A549 (cell line): ENCODE measurements at places on chromosomes 2 and 18. TPM values are rescaled to one million over a fixed set of nuclear protein-coding genes. Genes with fewer than 3 reads are reported as not detected.
A peak's percentile ranks its signal among the peaks of the same experiment; 100 is the strongest.

GRCh38 chr2:227822416-227823003 is 8.9 kb downstream of the CCL20 start:
- DNase-seq, result no peak

The IL36RN gene
- polyA plus RNA-seq, result not detected in 3 replicates

The BIRC6 gene
- polyA plus RNA-seq, result 20.3 to 21.9 TPM (median 21.0 TPM) in 3 replicates

DNA sequence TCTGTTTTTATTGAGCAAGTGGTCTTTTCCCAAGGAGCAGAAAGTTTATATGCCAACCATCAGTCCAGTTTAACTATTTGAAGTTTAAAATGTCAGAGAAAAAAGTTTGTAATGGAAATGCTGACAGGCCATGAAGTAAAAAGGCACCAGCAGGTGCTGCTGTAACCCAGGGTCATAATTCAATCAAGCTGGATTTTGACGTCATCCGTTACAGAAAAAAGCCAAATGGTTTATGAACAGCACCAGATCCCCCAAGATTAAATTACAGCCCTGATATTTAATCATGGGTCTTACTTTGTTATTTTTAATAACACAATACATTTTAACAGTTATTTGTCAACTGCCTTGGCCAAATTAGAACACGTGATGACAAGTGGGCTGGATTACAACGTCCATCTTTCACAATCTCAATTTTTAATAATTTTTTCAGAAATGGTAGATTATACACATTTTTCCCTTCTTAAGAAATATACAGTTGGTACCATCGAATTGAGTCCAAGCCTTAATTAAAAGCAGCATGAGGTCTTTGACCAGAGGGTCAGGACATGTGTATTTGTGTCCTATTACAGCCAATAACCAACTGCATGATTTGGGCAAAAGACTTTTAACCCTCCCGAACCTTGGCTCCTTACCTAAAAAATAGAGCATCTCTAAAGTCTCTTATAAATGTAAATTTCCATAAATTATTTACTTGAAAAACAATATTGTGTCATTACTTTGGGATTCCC is 10.0 kb downstream of the TCF4 start:
- peak; percentile 2 for DNase-seq

GRCh38 chr2:188997263-188997662 is 23.1 kb downstream of the COL3A1 start:
- DNase-seq, result no peak

- DNase-seq, result no peak
These were observed 60.9 kb upstream of the SLC14A2 start for GRCh38 chr18:45554389-45554737.

The CCL20 gene
- 0.43 to 1.1 TPM (median 0.45 TPM) in 3 replicates for polyA plus RNA-seq

GRCh38 chr18:11861583-11862288 is 10.5 kb downstream of the CHMP1B start:
- no peak for DNase-seq

The GULP1 gene
- 30.7 to 31.5 TPM (median 31.4 TPM) in 3 replicates for polyA plus RNA-seq

The VIT gene
- polyA plus RNA-seq, result not detected in 3 replicates

The STAT4 gene
- polyA plus RNA-seq, result 11.6 to 14.0 TPM (median 11.7 TPM) in 3 replicates

DNA sequence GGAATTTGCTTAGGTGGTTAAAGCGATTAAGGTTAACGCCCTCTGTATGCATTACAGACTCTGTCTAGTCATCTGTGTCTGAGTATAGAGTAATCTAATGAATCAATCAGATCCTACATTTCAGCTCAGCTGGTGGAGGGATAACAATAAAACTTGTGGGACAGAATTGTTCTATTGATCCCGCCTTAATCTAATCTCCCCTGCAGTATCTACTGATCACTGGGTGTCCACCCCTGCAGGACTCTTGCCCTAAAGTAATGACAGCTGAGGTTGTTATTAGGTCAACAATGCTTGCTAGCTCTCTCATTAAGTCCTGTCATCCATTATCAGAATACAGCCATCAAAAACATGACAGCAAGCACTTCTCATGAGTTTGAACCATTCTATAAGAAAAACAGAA is 462.6 kb upstream of the TMEFF2 start:
- no peak for DNase-seq

GRCh38 chr18:8358033-8358765 is 251.0 kb upstream of the RAB12 start:
- no peak for DNase-seq

- DNase-seq, result no peak
These were observed 78.6 kb upstream of the ZFP36L2 start for GRCh38 chr2:43305012-43305411.

DNA sequence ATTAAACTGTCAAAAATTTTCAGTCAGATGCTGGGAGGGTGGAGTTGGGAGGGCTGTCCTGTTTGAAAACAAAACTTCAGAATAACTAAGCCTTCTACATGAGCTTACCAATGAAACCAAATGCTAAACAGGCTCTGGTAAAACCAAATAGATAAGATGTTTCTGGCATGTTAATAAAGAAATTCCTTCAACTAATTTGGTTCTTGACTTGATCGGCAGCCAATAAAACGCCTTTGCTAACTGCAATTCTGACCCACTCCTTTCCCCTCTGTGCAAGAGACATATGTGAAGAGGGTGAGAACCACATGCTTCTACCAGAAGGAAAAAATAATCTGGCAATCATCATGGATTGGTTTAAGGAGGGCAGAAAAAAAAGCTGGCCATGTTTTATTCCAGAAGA is 20.9 kb downstream of the MAP4K3 start:
- no peak for DNase-seq

The RGPD3 gene
- 0.08 to 0.13 TPM (median 0.12 TPM) in 3 replicates for polyA plus RNA-seq

DNA sequence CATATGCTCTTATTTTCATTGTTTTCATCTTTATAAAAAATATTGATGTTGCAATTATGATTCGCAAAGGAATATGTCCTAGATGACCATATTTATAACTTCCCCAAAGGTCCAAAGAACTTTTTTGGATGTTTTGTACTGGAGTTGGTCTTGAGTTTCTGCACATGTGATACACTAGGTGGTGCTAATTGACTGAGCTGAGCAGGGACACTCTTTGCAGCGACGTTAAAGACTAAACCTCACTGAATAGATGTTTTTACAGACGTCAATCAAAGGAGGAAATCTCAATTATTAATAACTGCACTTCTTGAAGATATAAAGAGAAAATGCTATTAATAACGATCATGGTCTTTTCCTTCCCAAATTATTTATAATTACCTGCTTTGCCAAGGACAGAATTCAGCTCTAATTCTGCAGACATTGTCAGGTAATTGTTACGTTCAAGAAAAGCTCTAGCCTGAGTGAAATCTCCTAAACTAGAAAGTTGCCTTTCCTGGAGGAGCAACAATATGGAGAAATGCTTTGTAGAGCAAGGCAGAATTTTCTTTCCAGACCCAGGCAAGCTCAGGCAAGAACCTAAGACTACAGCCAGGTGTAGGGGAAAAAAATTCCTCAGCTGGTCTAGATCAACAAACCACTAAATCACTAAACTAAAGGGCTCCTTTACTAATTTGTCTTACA is 119.3 kb upstream of the RBBP8 start:
- DNase-seq, result peak; percentile 33
